ENCODE measurements at places on chromosomes 2 and 18.

DNA sequence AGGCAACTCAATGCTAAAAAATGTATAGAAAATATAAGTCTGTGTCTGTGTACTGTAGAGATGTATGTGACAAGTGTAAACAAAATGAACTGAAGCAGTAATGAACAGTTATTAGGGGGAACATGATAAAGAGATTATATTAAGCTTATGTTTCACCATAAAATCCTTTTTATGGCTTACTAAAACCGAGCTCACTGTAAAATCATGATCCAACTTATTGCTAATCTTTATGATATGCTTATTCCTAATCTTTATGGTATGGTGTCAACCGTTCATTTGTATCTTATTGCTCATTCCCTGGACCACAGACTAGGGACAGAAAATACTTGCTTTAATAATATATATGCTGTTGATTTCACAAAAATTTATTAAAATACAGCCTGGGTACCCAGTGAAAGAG, 62.1 kb downstream of the TNFRSF11A start:
- DNase-seq: no peak

GRCh38 chr2:119760237-119760955, 674 bp downstream of the PTPN4 start:
- peak; percentile 34 for DNase-seq

GRCh38 chr18:68623342-68623741, 91.6 kb downstream of the TMX3 start:
- peak; percentile 7 for DNase-seq

GRCh38 chr2:19205983-19206533, 152.4 kb downstream of the OSR1 start:
- no peak for DNase-seq

- DNase-seq: no peak
Measured at GRCh38 chr2:241051578-241052487, 50.3 kb downstream of the MTERF4 start.

GRCh38 chr2:171409436-171409971, 24.3 kb downstream of the METTL8 start:
- DNase-seq: no peak

DNA sequence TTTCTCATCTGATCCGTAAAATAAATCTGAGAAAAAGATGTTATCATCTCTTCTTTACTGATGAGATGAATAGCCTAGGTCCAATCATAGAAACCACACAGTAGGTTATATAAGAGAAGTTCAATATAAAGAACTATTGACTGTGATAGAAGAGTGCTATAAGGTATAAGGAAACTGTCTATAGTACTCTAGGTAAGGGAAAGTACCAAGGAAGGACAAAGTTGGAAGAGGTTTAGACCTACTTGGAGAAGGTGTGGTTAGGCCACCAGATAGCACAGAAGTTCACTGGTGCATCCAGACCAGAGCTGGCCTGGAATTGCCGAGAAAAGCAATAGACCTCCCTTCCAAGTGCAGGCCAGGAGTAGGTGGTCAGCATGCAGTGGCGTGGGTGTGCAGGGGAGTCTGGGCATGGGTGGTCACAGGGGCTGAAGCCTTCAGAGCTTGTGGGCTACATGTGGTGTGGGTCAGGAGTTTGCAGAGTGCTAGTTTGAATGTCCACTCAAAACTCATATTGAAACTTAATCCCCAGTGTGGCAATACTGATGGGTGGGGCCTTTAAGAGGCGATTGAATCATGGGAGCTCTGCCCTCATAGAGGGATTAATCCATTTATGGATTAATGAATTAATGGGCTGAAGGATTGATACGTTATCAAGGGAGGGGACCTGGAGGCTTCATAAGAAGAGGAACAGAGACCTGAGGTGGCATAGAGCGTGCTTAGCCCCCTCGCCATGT, 86.3 kb downstream of the ALPK2 start:
- DNase-seq: no peak

DNA sequence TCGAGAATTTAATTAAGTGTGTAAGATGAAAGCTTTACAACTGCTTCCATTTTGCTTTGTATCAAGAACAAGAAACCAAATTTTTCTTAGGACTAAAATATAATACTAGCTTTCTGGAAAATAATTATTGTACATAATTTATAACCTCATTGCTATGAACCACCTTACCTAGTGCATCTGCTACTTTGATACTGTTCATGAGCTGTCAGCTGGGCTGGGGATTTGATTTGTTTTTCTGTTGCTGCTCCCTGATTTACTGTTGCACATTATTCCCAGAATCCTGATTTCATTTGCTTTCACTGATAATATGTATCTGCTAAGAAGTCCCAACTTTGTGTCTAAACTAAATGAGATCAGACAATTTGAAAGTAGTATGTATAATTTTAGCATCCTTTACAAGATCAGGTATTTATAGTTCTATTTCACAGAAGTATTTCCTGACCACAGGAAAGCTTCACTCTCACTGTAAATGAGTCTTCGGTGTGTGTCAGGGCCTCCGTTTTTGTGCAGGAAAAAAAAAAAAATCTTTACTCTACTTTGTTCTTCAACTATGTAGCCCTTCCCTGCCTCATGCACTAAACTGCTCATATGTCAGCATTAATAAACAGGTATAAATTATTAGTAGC, 105.6 kb upstream of the CCDC150 start:
- no peak for DNase-seq

DNA sequence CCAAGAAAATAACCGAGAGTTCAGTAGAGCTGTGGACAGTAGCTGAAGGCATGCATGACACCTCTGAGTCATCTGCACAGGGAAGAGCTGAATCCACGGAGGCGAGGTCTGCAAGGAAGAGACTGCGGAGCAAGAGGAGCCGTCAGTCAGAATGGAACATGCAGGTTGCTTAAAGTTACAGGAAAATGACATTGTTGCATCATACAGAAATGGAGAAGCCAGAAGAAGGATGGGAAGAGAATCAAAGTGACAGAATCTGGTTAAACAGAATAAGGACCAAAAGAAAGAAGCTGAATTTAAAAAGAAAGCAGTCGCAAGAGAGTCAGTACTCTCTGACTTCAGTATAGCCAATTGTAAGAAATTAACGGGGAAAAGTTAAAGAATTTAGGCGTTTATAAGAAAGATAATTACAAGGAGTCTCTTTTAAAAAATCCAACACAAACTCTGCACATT, 533.8 kb downstream of the ADCYAP1 start:
- DNase-seq: no peak

- no peak for DNase-seq
Measured at GRCh38 chr2:43927442-43927841, 68.3 kb downstream of the LRPPRC start.

DNA sequence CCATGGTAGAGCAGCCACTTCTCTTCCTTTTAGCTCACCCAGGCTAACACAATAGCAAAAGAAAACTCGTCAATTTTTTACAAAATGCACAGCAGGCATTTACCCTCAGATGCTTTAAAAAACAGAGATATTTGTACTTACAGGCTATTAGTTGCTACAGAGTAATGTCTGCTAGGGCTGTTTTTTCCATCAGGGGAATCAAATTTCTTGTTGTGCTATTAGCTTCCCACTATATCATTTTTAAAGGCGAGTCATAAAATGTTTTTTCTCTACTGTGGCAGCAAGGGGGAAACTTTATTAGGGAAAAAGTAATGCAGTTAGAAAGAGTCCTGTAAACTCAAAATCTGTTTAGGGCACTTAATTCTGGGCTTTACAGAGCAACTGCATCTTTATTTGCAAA, 277.9 kb upstream of the THSD7B start:
- DNase-seq: no peak

GRCh38 chr2:231312066-231312465, 83.4 kb upstream of the B3GNT7 start:
- no peak for DNase-seq

- DNase-seq: no peak
Measured at GRCh38 chr2:37875403-37875906, 49.6 kb upstream of the RMDN2 start.

- no peak for DNase-seq
Measured at GRCh38 chr18:46429130-46429529, 227.9 kb downstream of the LOXHD1 start.

- no peak for DNase-seq
Measured at GRCh38 chr18:41814651-41815050, 140.4 kb upstream of the PIK3C3 start.

DNA sequence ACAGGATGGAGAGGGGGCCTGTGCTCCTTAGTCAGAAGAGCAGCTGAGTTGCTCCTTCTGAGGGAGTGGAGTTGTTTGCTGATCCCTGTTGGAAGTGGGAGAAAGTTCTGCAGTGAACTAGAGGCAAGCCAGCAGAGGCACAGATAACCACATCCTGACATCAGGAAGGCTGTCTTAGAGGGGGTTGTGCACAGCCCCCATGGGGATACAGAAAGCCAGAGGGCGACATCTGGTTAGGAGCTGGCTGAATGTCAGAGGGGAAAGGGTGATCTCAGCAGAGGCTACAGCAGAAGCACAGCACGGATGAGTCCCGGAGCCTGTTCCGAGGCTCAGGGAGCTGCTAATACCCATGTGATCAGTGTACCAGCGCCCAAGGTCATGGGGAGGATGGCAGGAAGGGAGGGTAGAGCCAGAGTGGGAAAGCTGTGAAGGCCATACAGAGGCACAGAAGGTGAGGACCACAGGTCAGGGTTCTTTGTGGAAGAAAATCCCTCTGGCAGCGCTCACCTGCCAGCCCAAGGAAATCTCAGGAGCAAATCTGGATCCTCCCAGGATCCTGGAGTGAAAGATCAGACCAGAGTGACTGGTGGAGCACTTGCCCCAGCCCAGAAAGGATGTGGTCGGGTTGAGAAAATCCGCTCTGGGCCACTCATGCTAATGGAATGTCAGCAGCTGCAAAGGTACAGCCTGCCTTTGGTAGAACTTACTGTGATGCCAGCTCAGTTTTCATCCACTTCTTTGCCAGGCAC, 111.8 kb downstream of the STPG4 start:
- DNase-seq: no peak

GRCh38 chr2:19043893-19044292, 314.5 kb downstream of the OSR1 start:
- DNase-seq: no peak

DNA sequence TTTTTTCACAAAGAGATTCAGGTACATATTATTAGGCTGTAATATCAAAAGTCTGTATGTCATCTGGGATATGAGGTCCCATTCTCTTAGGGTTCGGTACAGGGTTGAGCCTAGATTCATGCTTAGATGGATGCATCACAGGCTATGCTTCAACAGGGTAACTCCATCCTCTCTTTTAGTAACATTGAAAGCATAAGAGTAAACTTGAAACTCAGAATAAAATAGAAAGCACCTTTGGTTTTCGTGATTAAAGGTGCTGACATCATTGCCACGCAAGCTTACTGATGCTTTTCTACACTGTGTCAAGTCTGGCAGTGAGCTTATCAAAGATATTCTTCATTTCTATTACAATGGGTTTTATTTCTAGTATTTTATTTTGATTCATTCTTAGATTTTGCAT, 419.1 kb upstream of the DSEL start:
- no peak for DNase-seq

DNA sequence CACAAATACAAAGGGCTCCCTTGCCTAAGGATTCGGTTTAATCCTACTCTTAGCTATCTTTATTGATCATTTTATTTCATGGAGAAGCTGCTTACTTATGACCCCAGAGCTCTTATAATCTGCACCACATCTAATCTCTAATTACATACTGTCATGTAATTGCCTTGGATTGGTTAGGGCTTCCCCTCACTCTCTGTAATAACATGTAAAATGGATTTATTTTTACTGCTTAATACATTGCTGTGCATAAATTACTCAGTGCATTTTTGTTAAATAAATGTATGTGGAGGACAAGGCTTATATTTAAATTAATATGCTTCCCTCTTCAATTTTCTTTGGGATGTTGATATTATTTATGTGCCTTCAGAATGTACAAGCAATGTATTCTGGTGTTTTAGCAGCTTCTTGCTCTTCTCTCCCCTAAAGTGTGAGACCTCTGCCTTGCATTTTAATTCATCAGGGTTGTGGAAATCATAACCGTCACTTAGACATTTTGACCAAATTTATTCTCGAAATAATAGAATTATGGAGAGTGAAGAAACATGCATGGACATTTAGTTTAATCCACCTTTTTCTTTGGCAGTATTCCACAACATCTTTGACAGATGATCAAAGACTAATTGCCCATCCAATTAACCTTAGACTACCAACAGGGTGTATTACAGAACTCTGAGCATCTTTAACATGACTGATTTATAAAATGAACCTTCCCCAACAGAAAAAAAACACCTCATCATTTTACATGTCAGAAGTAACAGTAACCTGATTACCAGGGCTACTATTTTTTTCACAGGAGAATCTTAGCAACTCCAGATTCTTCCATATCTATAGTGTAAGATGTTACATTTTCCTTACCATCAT, 692.6 kb downstream of the LRRTM4 start:
- no peak for DNase-seq

DNA sequence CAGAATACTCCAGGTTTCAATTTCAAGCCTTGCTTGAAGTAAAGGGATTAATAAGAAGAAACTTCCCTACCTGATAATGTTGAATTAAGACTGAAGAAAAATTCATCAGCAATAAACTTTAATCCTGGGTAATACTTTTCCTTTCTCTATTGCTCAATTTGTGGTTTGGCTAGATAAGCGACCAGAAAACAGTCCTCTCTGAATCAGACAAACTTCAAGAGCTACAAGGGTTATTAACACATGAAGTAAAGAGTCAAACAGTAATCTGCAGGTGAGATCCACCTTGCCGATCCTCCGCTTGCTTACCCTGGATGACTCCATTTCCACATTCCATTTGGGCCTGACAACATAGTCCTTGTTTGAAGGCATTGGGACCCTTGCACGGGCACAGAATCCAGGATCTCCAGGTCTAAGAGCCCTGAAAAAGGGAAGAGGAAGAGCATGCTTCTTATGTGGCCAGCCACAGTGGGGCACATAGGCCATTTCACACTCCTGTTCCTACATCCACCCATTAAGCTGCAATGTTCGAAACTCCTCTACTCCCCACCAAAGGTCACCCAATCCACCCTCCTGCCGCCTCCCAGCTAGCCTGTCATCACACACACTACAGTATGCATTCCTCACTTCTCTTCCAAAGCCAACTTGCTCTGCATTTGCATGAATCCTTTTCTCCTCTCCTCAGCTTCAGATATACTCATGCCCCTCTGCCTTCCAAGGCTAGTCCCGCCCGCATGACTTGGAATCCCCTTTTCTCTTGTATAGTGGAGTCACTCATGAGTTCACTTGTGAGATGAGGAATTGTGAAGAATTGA, 39.8 kb downstream of the IWS1 start:
- DNase-seq: no peak

- no peak for DNase-seq
Measured at GRCh38 chr2:191226196-191226595, 19.0 kb upstream of the MYO1B start.

DNA sequence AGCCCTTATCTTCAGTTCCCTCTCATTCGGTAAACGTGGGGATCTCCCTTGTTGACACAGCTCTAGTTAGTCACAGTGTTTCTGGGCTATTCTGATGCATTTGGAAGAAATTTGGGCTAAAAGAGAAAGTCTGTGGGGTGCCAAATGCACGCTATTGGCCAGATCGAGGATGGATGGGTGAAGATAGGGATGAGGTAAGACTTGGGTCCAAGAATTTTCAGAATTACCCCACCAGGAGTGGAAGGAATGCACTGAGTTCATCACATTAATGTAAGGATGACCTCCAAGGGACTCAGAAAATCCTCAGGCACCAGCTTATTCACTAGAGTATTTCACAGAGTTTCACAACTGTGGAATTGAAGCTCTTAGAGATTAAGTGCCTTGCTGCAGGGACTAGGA, 49.3 kb downstream of the NRP2 start:
- DNase-seq: no peak

All from stimulated activated CD4-positive, alpha-beta T cell treated with anti-CD3 and anti-CD28 coated beads, Interleukin-4, amount 100 ng/mL, for 24 hours (primary cell).